ENCODE measurements at places on chromosomes 3 and 15.
A peak's percentile ranks its signal among the peaks of the same experiment; 100 is the strongest.

DNA sequence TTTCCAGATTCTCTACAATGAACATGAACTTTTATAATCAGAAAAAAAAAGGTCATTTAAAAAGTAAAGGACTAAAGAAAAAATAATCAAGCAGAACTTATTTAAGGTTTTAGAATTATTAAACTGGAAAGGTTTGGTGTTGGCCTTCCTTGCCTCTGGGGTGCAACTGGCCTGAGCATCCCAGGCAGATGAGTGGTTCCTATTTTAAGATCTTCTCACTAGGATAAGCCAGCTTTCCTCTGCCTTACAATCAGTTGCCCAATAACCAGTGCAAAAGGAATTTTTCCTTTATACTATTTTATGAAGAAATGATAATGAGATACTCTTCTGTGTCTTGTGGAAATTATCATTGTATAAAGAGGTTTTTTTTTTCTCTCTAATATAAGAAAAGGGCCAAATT, 56.6 kb downstream of the SEC22A start:
- DNase-seq, result no peak

DNA sequence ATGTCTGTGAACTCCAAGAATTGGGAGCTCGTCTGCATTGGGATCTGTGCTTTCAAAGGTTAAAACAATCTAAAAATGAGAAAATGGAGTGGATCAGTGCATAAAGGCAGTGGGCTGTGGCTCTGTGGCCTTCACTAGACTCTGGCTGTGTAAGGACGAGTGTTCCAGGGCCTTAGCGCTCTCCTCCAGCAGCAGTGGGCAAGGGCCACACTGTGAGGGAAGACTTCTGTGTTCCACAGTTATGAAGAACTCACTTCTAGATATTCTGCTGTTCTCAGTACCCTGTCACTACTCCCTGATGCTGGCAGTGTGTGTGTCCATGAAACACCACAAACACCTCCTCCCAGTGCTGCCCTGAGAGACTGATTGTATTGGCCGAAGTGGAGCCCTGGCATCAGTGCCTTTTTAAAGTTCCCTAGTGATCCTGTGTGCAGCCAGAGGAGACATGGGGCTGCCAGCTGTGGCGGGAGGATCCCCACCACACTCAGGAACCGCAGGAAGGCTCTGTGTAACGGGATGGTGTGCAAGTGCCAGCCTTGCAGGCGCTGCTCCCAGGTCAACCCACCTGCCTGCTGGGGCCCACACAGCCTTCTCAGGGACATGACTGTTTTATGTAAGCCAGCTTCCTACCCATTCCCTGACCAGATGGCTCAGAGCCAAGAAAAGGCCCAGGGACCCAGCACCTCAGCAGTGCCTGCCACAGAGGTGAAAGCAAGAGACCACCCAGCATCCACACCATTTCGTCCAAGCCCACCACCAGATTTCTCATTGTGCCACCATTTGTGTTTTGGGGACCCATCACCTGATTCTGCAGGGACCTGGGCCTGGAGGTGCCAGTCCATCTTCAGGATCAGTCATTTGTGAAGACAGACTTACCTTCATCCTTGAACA, 40.4 kb downstream of the ABTB1 start:
- DNase-seq, result no peak

GRCh38 chr3:172771672-172772071, 21.1 kb downstream of the ECT2 start:
- no peak for DNase-seq

- DNase-seq, result no peak
These were observed 246.4 kb upstream of the TLE3 start for GRCh38 chr15:70343961-70344621.

DNA sequence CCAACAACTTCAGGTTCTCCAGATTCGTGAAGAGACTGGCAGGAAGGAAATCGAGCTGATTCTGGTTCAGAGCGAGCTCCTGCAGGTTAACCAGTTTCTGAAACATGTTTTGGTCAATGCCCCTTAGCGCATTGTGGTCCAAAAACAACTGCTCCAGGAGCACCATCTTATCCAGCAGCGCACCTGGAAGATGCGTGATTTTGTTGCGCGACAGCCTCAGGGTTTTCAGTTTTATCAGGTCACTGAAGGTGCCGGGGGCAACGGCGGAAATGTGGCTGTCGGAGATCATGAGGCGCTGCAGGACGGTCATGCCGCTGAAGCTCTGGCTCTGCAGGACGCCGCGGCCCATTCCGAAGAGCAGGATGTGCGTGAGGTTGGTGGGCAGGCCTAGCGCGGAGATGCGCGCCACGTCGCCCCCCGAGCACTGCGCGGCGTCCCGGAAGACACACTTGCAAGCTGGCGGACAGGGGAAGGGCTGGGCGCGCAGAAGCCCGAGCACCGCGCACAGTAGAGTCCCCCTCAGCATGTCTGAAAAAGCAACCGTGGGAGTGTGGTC, 1.2 kb downstream of the GP5 start:
- no peak for DNase-seq

DNA sequence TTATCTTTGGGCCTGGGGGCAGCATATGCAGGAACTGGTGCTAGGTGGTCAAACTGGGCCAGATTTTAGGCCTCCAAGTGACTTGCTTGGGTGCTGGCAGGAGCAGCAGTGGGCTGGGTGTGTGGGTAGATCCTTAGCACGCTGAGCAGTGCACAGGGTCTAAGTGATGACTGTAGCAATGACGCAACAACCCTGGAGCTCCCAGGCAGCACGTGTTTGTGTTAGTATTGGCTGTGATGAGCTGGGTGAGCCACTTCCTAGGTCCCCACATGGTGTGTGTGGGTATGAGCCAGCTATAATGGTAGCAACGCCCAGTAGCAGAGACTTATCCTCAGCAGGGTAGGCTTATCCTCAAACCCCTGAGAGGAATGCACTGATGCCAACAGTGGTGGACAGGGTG, 570.6 kb upstream of the ROBO1 start:
- peak; percentile 62 for DNase-seq

DNA sequence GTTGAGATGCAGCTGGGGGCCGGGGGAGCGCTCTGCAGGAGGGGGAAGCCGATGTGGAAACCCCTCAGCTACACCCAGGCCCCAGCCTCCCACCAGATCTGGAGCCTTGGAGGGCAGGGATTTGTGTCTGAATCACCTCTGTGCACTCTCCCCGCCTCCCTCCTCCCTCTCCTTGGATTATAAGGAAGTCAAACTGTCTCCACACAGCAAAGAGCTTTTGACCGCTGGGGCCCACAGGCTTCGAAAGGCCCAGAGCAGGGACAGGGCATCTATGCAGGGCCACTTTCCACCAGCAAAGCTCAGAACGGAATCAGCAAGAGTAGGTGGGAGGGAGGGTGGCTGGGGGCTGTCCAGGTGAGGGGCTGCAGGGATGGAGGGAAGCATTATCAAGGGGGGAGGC, 68.9 kb downstream of the IQSEC1 start:
- no peak for DNase-seq

GRCh38 chr15:37359101-37359892, 258.9 kb upstream of the MEIS2 start:
- no peak for DNase-seq

- no peak for DNase-seq
These were observed 915 bp upstream of the KCTD6 start for GRCh38 chr3:58490860-58491501.

DNA sequence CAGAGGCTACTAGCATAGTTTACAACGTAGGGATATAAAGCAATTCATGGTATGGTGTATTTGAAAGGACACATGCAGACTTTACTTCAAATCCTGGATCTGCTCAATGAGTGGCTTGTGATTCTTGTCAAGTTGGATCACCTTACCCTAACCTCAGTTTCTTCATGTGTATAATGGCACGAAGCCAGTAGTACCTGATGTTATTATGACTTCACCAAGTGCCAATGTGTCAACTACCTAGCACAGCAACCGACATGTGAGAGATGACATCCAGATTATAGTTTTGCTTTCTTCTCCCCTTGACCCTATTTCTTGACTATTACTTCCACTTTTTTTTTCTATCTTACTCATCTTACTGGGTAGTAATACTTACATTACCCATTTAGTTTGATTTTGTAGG, 304.5 kb downstream of the RBMS3 start:
- DNase-seq, result no peak

- peak; percentile 29 for DNase-seq
These were observed 574 bp downstream of the NGRN start for GRCh38 chr15:90266061-90266431.

- no peak for DNase-seq
These were observed 508.7 kb downstream of the AGBL1 start for GRCh38 chr15:86588413-86588812.

DNA sequence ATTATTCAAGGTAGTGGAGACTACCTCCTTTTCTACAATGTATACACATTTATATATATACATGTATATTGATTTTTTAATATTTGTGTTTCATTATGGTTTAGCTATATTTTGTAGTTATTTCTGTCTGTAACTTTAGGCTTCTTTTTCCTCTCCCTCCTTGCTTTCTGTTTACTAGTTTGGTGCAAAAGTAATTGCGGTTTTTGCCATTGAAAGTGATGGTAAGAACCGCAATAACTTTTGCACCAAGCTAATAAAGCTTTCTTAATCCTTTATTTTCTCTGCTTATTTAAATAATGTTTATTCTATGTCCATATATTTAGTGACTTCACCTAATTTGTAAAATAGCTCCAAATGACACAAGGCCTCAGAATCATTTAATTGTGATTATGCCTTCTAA, 195.3 kb upstream of the PLSCR5 start:
- no peak for DNase-seq

GRCh38 chr3:117710501-117710900, 1000.9 kb downstream of the TUSC7 start:
- no peak for DNase-seq

GRCh38 chr3:195263925-195264600, 6.9 kb downstream of the XXYLT1 start:
- DNase-seq, result no peak

DNA sequence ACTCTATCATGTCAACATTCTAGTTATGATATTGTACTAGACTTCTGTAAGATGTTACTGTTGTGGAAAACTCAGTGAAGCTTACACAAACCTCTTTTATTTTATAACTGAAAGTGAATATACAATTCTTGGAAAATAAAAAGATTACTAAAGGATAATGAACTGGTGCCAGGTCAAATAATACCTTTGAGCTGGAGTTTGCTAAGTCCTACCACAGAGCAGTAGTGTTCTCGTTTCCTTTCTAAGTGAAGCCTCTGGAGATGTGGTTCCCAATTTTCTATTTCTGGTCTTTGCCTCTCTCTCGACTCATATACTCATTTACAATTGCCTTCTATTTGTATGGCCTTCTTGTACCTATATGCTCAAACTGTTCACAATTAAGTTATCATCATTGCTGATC, 942.9 kb downstream of the SQOR start:
- DNase-seq, result no peak

- DNase-seq, result no peak
These were observed 3.9 kb downstream of the GRIP2 start for GRCh38 chr3:14536055-14536815.

DNA sequence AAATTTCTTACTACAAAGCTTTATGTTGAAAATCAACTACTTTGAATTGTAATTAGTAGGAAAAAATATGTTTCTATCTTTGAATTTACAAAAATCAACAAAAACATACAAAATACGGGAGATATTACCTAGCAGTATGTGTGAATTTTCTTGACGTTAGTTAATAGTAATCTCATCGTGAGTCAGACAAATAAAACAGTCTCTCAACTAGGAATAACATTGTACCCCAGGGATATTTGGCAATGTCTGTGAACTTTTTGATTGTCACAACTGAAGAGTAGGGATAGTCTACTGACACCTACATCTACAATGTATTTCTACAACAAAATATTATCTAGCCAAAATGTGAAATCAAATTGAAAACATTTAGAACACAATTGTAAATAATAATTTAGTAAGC, 250.3 kb downstream of the POLQ start:
- no peak for DNase-seq

DNA sequence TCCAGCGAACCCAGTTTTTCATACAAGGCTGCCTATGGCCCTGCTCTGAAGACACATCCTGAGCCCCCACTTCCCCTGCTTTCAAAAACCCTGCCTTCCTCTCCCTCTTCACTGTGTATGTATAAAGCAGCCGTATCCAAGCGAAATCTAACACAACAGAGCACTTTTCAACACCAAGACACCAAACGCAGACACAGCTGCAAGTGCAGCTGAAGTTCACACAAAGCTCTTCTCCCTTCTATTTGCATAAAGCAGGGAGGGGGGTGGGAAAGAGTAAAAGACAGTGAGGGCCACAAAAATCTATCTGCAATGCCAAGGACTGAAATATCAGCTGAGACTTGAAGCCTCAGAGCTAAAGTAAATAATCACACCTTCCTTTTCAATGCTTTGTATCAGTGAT, 35.1 kb upstream of the CSPG5 start:
- no peak for DNase-seq

GRCh38 chr15:85541744-85542143, 161.3 kb downstream of the AKAP13 start:
- no peak for DNase-seq

- no peak for DNase-seq
These were observed 310.3 kb downstream of the FGF12 start for GRCh38 chr3:192417017-192417416.

DNA sequence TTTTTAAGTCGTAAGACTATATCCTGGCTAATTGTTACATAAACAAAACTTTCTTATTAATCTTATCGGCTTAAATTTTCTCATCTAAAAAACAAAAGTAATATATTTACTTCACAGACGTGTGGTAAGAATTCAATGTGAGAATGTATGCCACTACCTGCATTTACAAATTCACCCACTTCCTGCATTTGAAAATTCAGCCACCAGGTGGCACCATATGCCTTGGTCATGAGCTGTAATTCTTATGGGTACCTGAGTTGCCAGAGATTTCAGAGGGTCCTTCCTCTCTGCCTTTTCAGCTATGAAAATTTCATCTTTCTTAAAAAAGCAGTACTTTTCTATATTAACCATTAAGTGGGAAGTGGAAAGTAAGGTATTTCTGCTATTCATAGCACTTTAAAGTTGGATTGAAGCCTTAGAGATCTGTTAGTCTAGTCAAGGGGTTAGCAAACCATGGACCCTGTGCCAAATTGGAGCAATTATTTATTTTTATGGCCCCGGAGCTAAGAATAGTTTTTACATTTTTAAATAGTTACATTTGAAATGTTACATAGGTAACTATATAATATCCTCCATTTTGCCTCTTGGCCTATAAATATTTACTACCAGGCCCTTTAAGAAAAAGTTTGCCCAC, 127.8 kb downstream of the HCN4 start:
- DNase-seq, result no peak

- DNase-seq, result no peak
These were observed 740.1 kb upstream of the GRM7 start for GRCh38 chr3:6120786-6121185.

GRCh38 chr15:81449836-81450474, 75.9 kb upstream of the TMC3 start:
- DNase-seq, result no peak

DNA sequence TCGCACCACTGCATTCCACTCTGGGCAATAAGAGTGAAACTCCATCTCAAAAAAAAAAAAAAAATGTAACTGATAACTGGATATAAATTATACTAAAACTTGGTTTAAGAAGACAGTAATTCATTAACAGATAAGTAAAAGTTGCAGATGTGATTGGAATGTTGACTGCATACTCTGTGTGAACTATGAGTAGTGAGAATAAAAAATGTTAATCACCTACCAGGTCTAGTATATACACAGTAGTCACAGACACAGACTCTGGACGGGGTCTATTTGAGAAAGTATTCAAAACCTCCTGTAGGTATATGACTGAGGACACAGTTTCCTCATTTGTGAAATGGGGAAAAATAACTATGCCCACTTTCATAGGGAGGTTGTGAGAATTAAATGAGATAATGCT, 26.0 kb downstream of the GOLM2 start:
- no peak for DNase-seq

Measured in HL-60 (cell line).